Stimulated activated CD8-positive, alpha-beta memory T cell treated with anti-CD3 and anti-CD28 coated beads, Interleukin-12 subunit alpha, Interleukin-12 subunit beta, amount 100 ng/mL, for 1 hour (primary cell): ENCODE measurements at places on chromosomes 6 and 20.

DNA sequence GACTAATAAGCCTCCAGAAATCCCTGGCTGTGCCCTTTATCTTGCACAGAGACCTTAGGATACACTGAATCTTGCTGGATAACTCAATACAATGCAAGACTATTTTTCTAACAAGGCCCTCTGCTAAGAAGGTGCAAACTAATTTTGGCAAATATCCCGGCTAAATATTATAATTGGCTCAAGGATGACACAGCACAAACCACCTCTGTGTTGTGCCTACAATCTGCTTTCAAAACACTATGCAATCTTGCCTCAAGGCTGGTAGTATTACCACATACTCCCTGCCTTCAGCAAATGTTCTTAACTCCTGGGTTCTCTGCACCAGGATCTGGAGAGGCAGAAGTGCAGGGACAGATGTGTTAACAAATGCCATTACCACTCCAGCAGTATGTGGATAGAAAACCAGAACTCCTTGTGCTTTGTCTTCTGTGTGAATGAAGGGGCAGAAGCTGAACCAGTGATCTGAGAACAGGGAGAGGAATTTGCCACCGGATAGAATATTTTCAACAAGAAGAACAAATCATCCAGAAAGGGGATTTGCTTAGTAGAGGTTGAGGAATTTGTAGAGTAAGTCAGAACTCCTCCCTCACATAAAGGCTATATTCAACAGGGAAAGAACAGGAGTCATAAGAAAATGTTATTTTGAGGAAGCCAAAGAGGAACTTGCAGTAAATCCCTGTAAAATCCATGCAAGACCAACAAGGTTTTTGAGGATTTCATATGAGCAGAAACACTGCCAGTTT, 74.1 kb upstream of the SLC4A11 start:
- DNase-seq: no peak

DNA sequence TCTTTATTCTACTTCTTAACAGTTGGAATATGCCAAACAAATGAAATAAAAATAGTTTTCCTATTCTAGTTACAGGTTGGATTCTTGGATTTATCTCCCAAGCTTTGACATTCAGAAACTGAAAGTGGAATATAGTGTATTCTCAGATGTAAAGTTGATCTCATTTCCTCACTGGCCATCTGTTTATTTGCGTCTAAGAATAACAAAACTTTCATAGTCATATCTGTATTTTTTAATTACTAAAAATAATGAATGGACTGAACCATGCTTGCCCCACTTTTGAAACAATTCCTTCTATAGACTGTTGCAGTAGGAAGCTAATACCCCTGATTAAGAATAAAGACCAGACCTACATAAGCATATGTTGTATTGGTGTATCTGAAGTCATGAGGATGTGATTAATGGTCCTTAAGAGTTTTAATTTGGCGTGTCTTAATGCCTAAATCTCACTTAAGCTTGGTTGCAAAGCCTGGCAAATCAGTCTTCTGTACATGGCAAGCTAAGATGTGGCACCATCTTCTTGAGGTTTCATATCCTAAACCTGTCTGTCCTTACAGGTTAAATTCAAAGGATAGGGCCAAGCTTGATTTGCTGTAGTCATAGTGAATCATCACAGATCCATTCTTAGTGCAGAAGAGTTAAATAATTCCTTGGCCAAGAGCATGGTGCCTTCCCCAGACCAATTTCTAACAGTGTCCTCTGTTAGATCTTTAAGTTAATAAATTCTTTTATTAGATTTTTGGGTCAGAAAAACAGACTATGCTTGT, 58.9 kb downstream of the FOXO3 start:
- DNase-seq: no peak

DNA sequence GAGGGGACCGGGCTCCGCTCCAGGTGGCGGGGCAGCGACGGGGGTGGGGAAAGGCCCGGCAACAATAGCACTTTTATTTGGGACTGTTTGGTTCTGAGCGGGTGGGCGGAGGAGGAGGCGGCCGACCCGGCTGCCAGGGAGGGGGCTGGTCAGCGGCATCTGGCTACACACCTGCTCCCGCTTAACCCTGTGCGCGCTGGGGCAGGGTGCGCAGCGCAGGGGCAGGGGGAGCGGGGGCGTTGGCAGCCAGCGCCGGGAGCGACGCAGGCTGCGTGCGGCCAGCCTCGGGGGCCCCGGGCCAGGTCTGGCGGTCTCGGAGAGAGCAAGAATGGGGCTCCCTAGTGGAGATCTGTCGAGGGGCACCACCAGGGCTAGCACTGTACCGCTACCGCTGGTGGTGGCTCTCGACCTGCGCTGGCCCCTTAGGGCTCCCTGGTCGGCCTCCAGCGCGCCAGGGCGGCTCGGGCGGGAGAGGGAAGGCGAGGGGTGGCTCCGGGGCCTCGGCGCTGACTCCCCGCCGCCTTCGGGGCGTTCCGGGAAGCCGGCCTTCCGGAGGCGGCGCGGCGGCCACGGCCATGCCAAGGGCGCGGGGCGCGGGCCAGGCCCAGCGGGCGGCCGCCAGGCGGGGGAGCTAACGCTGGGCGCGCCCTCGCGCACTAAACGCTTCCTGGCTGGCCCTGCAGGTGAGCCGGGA, 92.4 kb downstream of the NCR2 start:
- no peak for DNase-seq

DNA sequence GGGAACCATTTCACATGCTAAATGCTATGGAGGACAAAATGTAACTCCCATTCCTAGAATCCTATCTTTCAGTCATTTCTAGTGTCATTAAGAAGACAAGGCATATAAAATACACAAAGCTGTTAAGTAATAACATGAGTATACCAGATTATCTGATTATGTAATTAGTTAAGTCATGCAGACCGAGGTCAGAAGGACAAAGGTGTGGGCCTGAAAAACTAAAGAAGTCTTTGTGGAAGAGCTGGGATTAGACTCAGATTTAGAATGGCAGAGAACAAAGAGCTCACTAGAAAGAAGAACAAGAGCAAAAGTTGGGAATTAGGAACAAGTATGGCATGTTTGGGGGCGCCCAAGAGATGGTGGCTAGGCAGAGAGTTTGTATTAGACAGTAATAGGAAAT, 37.0 kb downstream of the EFHC1 start:
- DNase-seq: no peak

GRCh38 chr6:135568379-135568778, 70.8 kb upstream of the AHI1 start:
- peak; percentile 19 for DNase-seq

DNA sequence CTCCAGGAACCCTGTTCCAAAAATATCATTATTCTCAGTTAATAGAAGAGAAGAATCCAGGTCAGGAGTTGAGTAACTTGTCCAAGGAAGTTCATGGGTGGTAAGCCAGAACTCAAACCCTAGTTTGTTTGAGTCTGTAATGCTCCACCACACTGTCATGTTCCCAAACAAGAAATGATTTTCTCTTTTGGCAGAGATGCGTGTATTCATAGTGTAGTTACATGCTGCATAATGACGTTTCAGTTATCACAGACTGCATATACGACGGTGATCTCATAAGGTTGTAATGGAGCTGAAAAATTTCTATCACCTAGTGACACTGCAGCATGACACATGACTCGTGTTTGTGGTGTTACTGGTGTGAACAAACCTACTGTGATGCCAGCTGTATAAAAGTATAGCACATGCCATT, 102.6 kb downstream of the TULP4 start:
- no peak for DNase-seq

DNA sequence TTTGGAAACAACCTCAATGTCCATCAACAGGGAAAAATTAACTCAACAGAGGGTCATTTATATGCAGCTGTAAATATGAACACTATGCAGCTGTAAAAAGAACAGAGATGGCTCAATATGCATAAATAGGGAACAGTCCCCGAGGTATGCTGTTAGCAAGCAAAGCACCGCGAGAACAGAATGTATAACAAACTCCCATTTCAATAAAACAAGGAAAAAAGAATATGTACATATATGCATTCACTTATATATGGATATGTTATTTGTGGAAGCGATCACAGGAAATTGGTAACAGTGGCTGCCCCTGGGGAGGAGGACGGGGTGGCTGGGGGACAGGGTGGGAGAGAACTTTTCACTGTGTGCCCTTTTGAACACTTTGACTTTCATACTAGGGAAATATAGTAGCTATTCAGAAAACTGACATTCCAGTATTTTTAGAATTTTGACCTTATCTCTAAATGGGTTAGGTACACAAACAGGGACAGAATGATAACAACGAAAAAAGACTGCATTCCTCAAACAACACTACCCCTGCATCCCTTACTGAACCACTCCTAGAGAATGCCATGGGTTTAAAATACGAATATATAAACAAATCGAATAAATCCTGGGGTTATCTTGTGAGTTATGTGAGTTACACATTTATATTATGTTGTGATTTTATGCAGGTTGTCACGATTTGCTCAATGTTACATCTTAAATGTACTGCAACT, 64.5 kb downstream of the KCNB1 start:
- no peak for DNase-seq

DNA sequence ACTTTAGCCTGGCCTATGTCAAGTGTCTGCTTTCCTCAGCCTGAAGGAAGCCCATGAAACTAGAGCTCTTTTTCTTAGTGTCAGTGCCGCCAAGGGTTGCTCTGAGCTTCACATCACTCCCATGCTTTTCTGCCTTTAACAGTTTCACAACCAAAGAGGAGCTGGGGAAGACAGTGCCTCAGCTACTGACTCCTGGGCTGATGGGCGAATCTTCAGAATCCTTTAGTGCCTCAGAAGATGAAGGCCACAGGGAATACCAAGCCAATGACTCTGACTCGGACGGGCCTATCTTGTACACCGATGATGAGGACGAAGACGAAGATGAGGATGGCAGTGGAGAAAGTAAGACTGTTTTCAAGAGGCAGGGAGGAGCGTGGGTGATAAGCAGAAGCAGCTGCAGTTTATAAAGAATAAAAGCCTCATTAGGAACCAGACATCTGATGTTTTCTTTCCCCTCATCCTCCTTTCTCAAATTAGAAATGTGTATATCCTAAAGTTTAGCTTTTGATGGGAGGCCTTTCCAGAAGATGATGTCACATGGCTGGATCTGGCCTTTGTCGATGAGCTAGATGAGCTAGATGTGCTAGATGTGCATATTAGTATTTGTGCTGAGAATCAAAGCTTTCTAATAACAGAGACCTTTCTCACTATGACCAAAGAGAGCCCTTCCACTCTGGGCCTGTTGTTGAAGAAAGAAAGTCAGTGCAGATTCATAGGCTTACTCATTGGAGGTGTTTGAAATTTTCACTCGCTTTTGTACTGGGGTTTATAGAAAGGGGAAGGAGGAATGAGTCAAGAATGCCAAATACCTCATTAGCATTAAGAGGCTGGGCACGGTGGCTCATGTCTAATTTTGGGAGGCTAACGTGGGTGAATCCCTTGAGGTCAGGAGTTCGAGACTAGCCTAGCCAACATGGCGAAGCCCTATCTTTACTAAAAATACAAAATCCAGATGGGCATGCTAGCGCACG, 70.7 kb upstream of the LTV1 start:
- no peak for DNase-seq

- no peak for DNase-seq
Measured at GRCh38 chr6:153944201-153944600, 94.8 kb upstream of the OPRM1 start.

- no peak for DNase-seq
Measured at GRCh38 chr6:85923013-85923430, 280.3 kb upstream of the SYNCRIP start.

GRCh38 chr6:17086469-17086868, 15.4 kb upstream of the STMND1 start:
- DNase-seq: no peak

- DNase-seq: no peak
Measured at GRCh38 chr6:158559338-158559894, 475 bp upstream of the TMEM181 start.

- no peak for DNase-seq
Measured at GRCh38 chr6:3484192-3484591, 27.3 kb upstream of the SLC22A23 start.

- no peak for DNase-seq
Measured at GRCh38 chr20:20711413-20711812, 1.0 kb downstream of the RALGAPA2 start.

DNA sequence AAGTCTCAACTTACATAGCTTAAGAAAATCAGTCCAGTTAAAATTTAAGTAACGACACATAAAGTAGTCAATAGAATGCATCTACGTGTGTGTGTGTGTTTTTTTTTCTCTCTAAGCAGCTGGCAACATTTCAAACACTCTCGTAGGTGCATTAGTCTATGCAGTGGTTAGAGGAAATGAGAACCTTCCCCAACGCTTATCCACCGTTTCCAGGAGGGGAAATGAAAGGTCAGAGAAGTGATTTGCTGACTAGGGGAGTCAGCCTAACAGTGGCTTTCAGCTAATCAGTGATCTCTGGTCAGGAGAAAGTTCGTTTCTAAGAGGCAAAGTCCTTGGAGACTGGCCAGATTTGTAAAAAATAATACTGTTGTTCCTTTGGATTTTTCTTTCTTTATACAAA, 806.6 kb downstream of the C6orf118 start:
- DNase-seq: no peak

DNA sequence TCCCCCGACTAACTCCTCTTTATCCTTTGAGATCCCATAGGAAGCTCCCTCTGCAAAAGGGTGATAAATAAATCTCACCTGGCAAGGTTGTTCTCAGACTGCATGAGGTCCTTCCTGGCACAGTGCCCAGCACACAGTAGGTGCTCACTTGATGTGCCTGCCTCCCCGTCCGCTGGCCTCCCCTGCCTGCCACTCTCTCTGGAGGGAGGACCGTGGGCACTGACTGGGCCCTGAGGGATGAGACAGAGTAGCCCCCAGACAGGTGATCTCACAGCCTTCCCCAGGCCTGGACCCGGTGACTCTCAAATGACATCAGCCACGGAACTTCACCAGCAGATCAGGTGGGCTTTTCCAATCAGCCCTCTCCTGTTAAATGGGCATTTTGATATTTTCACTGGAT, 57.4 kb downstream of the CHMP4B start:
- no peak for DNase-seq

GRCh38 chr20:39676857-39677391, 714.8 kb downstream of the DHX35 start:
- no peak for DNase-seq

DNA sequence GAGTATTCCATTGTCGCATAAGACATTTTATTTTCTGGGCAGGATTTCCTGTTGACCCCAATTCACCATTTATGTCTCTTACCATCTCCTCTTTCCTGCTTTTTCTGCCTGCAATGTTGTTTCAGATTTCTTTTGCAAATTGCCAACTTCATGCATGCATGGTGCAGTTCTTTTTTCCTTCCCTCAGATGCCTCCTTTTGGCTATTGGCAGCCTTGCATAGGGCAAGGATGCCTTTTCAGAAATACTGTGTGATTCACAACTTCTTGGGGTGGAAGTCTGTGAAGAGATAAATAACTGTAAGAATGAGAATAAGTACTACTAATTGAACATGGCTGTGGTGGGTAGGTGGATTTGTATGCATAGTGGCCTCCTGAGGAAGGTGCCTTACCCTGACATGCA, 116.7 kb downstream of the SOX4 start:
- no peak for DNase-seq

- no peak for DNase-seq
Measured at GRCh38 chr6:15285682-15286294, 39.9 kb downstream of the JARID2 start.

GRCh38 chr6:26478985-26479278, 21.2 kb upstream of the BTN1A1 start:
- DNase-seq: no peak
